ENCODE measurements at places on chromosomes 6 and 20. TPM values are rescaled to one million over a fixed set of nuclear protein-coding genes. Genes with fewer than 3 reads are reported as not detected.

The RAET1E gene
- under 0.01 TPM for total RNA-seq

The RNF217 gene
- total RNA-seq: 25.5 TPM

The FAM209B gene
- not detected for total RNA-seq

The ATXN1 gene
- total RNA-seq: 42.5 TPM

The BPIFA1 gene
- total RNA-seq: not detected

The MEP1A gene
- total RNA-seq: not detected

The CALHM5 gene
- total RNA-seq: 7.7 TPM

The PLA2G7 gene
- not detected for total RNA-seq

The ANKEF1 gene
- total RNA-seq: 0.97 TPM

The FBXL4 gene
- total RNA-seq: 10.6 TPM

The ARFGEF3 gene
- under 0.01 TPM for total RNA-seq

GRCh38 chr6:153087436-153087835 is 43.6 kb downstream of the RGS17 start:
- no peak for DNase-seq

GRCh38 chr20:62898093-62898964 is 28.0 kb downstream of the DIDO1 start:
- no peak for DNase-seq

DNA sequence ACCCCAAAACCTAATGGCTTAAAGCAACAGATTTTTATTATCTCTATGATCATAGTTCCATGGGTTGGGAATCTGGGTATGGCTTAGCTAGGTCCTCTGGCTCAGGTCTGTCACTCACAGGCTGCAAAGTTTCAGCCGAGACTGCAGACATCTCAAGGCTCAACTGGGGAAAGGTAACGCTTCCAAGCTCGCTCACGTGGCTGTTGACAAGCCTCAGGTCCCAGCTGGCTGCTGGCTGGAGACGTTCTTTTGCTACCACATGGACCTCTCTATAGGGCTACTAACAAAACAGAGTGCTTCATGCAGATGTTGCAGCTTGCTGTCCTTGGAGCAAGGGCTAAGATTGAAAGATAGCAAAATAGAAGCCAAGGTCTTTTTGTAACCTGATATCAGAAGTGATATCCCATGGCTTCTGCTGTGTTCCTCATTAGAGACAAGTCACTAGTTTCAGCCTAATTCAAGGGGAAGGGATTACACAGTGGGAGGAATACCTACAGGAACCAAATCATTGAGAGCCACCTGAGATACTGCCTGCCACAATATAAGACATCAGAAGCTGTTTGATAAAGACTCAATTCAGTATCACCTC is 6.6 kb downstream of the HTR1E start:
- no peak for DNase-seq

GRCh38 chr20:57770852-57771720 is 61.3 kb upstream of the PMEPA1 start:
- DNase-seq: peak; percentile 3

DNA sequence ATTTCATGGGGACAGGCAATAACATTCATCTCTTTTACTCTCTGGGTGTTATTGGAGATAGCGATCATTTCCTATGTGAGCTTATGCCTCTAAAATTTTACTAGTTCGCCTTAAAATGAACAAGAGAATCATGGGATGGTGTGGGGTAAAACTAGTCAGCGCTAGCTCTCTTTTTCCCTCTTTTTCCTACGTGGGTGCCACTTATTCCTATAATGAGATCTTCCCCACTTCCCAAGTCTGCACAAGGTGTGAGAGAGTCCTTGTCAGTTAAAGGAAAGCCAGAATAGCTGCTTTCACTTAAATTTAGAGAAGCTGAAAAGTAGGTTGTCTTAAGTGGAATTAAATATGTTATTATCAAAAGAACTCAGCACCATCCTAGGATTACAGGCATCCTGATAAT is 173.2 kb upstream of the BMP5 start:
- DNase-seq: no peak

- DNase-seq: no peak
These were observed 234.5 kb downstream of the TMEM242 start for GRCh38 chr6:157088841-157089240.

- DNase-seq: no peak
These were observed 135.8 kb upstream of the PRSS16 start for GRCh38 chr6:27111743-27112142.

- DNase-seq: no peak
These were observed 9.5 kb downstream of the NPEPL1 start for GRCh38 chr20:58702161-58702510.

DNA sequence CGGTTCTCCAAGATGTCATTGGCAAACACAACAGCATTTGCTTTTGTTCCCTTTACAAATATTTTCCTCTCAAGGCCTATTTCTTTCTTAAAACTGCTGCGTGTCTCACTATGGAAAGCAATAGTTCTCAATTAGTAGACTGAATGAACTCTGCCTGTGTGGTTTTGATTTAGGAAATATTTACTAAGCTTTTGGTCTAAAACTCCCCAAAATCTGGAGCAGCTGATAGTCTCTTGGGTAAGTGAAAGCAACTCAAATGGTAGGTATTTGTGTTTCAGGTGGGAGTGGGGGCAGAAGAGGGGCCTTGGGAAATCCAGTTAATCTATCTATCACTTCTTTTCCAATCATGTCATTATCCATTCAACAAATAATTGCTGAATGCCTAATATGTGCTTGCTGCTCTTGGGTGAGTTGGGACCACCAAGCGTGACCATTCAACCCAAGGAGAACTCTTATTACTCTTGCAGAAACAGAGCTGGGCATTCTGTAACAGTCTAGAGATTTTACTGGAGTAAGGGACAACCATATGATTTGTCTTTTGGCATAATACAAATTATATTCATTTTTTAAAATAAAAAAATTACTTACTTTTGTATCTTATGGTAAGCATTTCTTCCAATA is 33.2 kb upstream of the ADTRP start:
- DNase-seq: no peak

- no peak for DNase-seq
These were observed 244.8 kb upstream of the UFL1 start for GRCh38 chr6:96276856-96277255.

DNA sequence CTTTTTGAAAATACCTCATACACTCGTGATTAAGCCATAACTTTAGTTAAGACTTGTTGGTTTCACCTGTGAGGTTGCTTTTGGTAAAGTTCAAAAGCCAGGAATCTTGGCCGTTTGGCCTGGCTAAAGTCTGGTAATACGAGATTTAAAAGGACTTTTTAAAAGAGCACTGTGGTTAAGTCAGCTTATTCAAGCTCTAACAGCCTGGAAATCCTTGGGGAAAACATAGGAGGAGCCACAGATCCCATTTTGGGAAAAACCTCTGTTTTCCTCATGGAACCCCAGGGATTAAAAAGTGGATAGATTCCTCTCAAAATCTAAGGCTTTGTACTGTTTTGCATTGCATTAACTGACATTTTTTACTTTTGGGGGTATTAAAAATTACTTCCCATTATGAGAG is 13.7 kb upstream of the SLC22A16 start:
- no peak for DNase-seq

GRCh38 chr6:83071023-83071422 is 3.6 kb downstream of the DOP1A start:
- no peak for DNase-seq

DNA sequence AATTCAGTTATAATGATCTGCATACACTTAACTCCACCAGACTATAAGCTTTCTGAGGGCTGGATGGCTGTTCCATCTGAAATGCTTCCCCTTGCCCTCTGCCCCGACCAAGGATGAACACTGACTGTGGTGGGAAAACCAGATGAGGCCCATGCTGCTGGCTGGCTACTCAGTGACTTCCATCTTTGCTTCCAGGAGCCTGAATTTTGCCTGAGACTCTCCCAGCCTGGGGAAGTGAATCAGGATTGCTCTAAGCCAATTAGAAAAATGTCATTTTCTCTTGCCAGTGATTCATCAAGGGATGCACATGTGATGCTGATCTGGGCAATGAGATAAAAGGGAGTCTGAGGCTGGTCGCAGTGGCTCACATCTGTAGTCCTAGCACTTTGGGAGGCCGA is 1.7 kb upstream of the TOMM34 start:
- peak; percentile 23 for DNase-seq

GRCh38 chr6:15305909-15306308 is 60.0 kb downstream of the JARID2 start:
- DNase-seq: no peak

GRCh38 chr6:136501096-136501495 is 49.1 kb downstream of the MAP7 start:
- no peak for DNase-seq

GRCh38 chr6:88547768-88548167 is 381.6 kb upstream of the CNR1 start:
- DNase-seq: no peak

- DNase-seq: peak; percentile 40
These were observed 13.6 kb downstream of the LRRC73 start for GRCh38 chr6:43496370-43497128.

DNA sequence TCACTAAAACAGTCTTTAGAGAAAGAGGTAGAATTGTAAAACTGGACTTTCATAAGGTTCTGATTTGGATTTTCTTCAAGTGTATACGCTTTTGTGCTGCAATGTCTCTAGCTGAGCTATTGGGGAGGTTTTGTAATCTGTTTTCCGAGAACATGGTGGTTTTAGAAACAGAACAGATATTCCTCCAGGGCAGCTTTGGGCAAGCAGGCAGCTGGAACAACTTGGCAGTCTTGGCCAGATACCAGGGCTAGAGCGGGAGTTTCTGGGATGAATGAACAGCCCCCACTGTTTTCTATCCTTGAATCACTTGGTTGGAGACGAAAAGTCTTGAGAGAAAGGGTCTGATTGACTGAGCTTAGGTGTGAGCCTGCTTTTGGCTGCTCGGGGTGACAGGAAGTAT is 17.1 kb upstream of the ARMC2 start:
- DNase-seq: no peak

DNA sequence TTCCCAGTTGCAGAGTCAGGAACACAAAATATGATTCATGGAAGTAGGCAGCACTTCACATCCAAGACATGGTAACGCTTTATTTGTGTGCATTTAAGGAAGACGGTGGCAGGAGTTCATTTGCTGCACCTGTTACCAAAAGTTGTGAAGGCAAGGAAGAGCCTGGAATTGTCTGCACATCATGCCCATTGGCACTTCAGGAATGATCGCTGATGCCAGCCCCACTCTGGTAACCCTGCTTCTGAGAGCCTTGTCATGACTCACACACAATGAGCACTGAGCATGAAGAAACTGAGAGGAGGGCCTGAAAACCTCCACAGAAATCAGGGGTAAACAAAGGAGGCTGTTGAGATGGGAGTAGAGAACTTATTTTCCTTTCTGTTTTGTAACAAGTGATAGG is 181.1 kb downstream of the RPS12 start:
- DNase-seq: no peak

- DNase-seq: no peak
These were observed 91.0 kb downstream of the ADGB start for GRCh38 chr6:146689806-146690205.

DNA sequence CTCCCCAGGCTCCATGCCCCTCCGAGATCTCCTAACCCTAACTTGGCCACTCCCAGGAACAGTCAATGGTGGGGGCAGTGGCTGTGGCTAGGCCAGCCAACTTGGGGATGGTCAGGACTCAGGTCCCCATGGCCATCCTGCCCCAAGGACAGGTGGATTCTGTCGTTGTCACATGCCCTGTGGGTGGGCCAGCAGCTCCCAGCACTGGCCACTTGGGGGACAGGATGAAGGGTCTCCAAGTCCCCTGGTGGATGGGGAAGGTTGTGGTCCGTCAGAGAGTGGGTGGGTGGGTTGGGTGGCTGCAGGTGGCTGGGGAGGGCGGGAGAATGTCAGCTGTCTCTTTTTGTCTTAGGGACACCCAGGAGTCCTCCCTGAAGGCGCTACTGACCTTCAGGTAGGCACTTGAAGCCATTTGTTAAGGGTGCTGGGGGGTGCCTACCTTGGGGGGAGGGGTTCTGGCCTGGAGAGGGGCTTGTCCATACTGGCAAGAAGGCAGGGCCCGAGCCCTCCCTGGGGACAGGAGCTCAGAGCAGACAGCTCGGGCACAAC is 5.5 kb downstream of the COL9A3 start:
- no peak for DNase-seq

DNA sequence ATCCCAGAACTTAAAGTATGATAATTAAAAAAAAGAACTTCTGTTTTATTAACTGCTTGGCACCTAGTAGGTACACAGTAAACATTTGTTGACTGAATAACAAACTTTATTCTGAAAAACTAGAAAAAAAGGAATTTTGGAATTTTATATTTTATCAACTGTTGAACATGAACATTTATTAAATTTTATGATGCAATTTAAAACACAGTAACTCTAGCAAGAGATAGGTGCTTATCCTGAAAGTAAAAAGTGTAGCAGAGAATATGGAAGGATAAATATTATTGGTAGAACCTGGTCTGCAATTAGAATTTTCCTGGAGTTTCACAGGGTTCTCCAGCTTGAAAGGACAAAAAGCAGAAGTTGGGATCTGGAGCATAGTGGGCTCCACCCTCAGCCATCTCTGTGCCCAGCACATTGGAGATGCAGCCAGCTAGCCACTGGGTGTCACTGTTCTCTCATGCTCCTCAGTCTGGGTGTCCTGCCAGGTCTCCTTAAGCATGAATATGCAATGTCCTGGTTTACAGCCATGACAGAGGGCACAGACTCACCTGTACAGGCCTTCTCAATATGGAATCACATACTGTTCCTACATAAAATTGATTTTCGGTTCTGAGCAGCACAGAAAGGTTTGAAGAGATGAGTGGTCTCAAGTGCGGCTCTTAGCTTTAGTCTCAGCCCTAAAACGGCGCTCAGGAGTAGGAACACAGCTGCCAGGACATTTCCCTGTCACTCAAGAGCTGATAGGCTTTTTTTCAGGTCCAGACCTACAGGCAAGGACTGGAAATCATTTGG is 31.7 kb upstream of the IL20RA start:
- DNase-seq: peak; percentile 59

DNA sequence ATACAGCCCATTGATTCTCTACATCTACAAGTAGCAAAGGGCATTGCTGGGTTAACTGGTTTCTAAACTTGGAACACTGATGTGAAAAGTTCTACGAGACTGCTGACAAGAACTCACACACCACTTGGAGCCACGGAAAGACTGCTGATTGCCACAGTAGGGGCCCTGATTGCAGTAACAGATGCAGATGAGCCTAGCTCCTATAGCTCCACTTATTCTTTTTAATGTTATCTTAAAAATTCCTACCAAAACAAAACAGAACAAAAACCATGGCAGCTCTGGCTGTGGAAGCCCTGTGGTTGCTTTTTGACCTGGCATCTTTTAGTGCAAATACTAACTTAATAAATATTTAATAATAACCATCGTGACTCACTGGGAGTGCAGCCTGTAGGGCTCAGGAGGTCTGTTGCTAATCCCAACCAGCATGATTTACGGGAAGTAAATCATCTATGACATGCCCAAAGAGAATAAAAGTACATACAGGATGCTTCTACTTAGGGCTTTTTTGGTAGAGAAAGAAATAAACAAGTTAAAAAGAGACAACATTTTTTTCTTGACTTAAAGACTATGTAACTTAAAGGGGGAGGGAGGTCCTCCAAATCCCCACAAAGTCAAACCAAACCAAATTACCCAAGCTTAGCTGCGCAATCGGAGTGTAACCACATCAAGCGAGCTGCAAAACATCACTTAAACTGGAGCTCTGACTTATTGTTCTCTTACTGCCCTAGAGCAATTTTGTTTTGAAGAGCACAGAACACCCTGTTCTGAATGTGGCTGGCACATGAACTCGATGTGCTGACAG is 87.2 kb downstream of the FKBP5 start:
- peak; percentile 98 for DNase-seq
